ENCODE measurements at places on chromosomes 2 and 18. TPM values are rescaled to one million over a fixed set of nuclear protein-coding genes. Genes with fewer than 3 reads are reported as not detected.

The EMILIN2 gene
- 17.3 TPM for total RNA-seq

The GKN1 gene
- not detected for total RNA-seq

The ABCG5 gene
- total RNA-seq: not detected

The ZNF521 gene
- not detected for total RNA-seq

The SLC14A1 gene
- 14.8 TPM for total RNA-seq

The LCT gene
- 0.41 TPM for total RNA-seq

The CNDP1 gene
- total RNA-seq: 0.28 TPM

The MROH2A gene
- total RNA-seq: not detected

The FBXO41 gene
- total RNA-seq: 28.2 TPM

The RTP5 gene
- not detected for total RNA-seq

The ANO7 gene
- total RNA-seq: 0.53 TPM

GRCh38 chr2:64019083-64019974 is at the start of gene VPS54:
VPS54 (minus strand) TSS chr2:64019428; CDS start chr2:63983999, 35,429 bp downstream.
- H3K27me3 ChIP-seq: no peaks in the 10 kb centered on the region
- peak within 1 kb of the TSS; percentile 96 for H3K27ac ChIP-seq
- DNase-seq: peak; percentile 66
- peaks cover 35% of the 10 kb centered on the region for H3K4me1 ChIP-seq

DNA sequence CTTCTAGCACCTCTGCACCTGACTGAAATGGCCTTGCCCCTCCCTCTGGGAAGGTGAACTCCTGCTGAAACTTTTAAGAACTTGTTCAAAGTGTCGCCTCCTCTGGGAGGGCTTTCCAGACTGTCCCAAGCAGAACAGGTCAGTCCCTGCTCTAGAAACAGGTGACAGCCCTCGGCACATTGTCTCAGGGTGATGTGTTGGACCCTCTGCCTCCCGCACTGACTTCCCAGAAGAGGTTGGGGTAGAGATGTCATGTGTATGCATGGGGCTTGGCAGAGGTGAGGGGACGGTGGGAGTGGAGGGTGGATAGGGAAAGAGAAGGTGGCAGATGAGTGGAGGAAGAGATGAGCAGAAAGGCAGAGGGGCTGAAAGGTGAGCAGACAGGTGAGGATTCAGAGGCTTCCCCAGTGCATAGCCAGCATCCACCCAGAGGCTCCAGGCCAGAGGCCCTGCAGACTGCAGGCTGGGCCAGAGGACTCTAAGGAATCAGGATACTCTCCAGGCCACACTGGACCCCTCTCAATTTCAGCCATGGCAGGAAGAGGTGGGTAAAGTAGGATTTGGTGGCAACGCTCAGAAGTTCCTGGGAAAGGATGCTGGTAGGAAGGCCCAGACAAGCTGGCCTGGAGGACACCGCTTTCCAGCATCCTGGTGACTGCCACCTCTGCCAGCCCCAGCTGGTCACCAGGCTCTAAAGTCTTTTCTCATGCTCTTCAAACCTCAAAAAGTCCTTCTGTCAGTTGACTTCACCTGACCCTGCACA is 24.8 kb upstream of the TNS1 start:
- no peaks in the 10 kb centered on the region for H3K4me1 ChIP-seq
- DNase-seq: peak; percentile 39
- no peak overlapping the region for H3K4me3 ChIP-seq
- no peaks in the 10 kb centered on the region for H3K36me3 ChIP-seq
- H3K27ac ChIP-seq: no peak overlapping the region

DNA sequence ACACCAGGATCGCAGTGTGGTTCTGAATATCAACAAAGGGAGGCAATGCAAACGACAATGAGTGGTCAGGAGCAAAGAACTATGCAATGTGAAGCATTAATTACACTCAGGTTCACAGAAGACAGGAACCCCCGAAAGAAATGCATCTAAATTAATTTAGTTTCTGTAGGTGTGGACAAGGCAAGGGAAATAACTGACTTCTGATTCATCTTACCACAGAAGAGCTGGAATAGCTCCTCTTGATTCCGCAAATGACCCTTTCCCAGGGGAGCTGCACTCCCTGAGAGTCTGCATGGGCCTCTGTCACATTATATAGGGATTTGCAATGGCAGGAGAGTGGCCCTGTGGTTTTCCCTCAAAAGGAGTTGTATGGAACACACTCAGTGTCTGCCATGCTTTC is 263.9 kb upstream of the APCDD1 start:
- no peak overlapping the region for H3K27ac ChIP-seq
- DNase-seq: no peak
- no peaks in the 10 kb centered on the region for H3K4me1 ChIP-seq
- no peaks in the 10 kb centered on the region for H3K36me3 ChIP-seq
- no peaks in the 10 kb centered on the region for H3K27me3 ChIP-seq

GRCh38 chr2:149360106-149360505 is 29.7 kb downstream of the LYPD6 start:
- no peaks in the 10 kb centered on the region for H3K4me1 ChIP-seq
- H3K4me3 ChIP-seq: no peak overlapping the region
- H3K27me3 ChIP-seq: peaks cover 20% of the 10 kb centered on the region
- H3K27ac ChIP-seq: no peak overlapping the region
- no peak for DNase-seq

DNA sequence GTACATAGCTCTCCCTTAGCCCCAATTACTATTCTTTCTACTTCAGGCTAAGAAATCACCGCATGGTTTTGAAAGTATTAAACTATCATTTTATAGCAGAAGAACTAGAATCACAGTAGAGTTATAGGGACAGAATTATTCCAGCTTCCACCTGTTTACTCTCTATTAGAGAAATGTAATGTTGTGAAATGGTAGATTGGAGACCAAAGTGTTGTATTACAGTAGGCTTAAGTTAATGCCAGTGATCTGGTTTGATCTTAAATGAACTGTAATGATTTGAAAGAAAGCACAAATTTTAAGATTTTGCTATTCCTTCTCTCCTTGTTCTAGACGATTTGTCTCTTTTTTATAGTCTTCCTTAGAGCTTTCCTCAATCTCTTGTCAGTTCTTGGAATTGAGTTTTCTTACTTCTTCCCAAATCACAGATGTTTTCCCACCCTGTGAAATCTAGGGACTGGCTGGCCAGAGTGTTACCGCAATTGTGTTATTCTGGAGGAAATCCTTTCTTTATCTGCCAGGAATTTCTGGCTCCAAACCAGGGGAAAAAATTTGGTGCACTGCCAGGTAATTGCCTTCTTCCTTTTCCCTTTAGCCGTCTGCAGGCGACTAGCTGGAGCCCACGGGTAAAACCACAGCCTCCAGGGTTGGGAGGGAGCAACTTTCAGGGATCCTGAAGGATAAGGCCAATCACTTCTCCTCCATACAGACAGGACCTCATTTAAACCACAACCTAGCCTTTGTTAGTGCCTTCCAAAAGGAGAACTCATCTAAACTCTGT is 51.7 kb downstream of the NOP58 start:
- DNase-seq: no peak
- H3K27me3 ChIP-seq: no peaks in the 10 kb centered on the region
- no peaks in the 10 kb centered on the region for H3K36me3 ChIP-seq
- H3K27ac ChIP-seq: no peak overlapping the region

DNA sequence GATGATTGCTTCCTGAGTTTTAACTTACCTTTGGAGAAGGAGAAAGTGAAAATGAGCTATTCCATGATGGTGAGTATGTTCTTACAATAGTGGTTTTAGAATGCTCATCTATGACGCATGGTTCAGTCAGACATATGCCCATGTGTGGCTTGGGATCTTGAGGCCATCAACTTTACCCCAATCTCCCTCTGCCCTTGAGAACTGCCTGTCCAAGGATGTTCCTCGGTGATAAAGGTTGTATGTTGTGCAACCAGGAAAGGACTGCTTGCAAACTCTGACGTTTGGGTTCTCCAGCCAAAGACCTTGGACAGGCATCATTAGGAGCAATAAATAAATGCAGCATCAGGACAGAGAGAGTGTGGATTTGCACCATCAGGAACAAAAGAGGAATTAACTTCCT is 165.0 kb downstream of the ZEB2 start:
- no peak overlapping the region for H3K4me3 ChIP-seq
- no peak for DNase-seq
- peaks cover 22% of the 10 kb centered on the region for H3K4me1 ChIP-seq
- H3K27ac ChIP-seq: no peak overlapping the region

- peaks cover 38% of the 10 kb centered on the region for H3K27me3 ChIP-seq
- no peak overlapping the region for H3K27ac ChIP-seq
- H3K36me3 ChIP-seq: no peaks in the 10 kb centered on the region
- no peak for DNase-seq
- H3K4me3 ChIP-seq: no peak overlapping the region
These were observed 84.9 kb upstream of the PMAIP1 start for GRCh38 chr18:59814891-59815290.

GRCh38 chr2:230137902-230138539 is 69.3 kb upstream of the SLC16A14 start:
- peaks cover 3% of the 10 kb centered on the region for H3K36me3 ChIP-seq
- H3K27me3 ChIP-seq: peaks cover 8% of the 10 kb centered on the region
- no peak overlapping the region for H3K4me3 ChIP-seq
- DNase-seq: no peak

- H3K36me3 ChIP-seq: peaks cover 5% of the 10 kb centered on the region
- H3K4me1 ChIP-seq: peaks cover 21% of the 10 kb centered on the region
- H3K4me3 ChIP-seq: no peak overlapping the region
- no peaks in the 10 kb centered on the region for H3K27me3 ChIP-seq
- no peak for DNase-seq
- H3K27ac ChIP-seq: no peak overlapping the region
These were observed 9.7 kb upstream of the SLC39A10 start for GRCh38 chr2:195647302-195647701.

DNA sequence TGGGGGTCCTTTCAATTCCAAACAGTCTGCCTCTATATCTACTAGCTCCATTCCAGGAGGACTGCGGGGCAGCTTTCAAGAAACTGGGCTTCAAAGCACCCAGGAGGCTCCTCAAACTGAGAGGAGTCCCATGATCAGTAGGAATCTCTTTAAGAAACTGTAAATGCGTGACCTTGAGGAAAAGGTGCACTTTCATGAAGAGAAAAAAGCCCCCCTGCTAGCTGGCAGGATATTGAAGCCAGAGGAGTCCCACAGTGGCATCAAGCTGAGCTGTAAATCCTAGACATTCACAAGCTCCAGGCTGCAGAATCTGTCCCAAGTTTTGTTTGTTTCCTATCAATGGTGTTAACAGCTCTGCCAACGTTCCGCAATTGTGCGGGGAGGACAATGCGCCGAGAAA is 790.1 kb downstream of the SLC4A3 start:
- H3K36me3 ChIP-seq: no peaks in the 10 kb centered on the region
- H3K27ac ChIP-seq: no peak overlapping the region
- H3K27me3 ChIP-seq: no peaks in the 10 kb centered on the region

DNA sequence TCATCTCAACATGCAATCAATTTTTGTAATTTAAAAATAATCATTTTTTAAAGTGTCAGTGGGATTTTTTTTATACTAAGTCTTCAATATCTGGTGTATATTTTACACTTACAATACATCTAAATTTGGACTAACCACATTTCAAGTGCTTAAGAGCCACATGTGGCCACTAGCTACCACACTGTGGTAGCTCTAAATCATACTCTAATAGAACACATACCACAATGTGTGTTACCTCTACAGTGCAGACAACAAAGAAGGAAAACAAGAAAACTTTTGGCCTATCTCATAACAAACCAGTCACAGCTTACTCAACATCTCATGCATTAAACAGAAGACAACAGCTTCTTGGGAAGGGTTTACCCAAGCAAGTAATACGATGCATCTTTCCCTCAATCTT is 24.5 kb downstream of the PIAS2 start:
- no peak overlapping the region for H3K4me3 ChIP-seq
- H3K27ac ChIP-seq: no peak overlapping the region
- H3K27me3 ChIP-seq: no peaks in the 10 kb centered on the region
- H3K36me3 ChIP-seq: peaks cover 33% of the 10 kb centered on the region

- peaks cover 23% of the 10 kb centered on the region for H3K27me3 ChIP-seq
- H3K4me1 ChIP-seq: peaks cover 29% of the 10 kb centered on the region
- peak overlapping the region; percentile 46 for H3K27ac ChIP-seq
- peak overlapping the region; percentile 40 for H3K4me3 ChIP-seq
- no peak for DNase-seq
- no peaks in the 10 kb centered on the region for H3K36me3 ChIP-seq
These were observed 55.2 kb downstream of the LDLRAD4 start for GRCh38 chr18:13273800-13274199.

GRCh38 chr2:179594268-179595112 is 266.9 kb downstream of the ZNF385B start:
- no peaks in the 10 kb centered on the region for H3K27me3 ChIP-seq
- H3K36me3 ChIP-seq: no peaks in the 10 kb centered on the region
- no peak for DNase-seq
- no peaks in the 10 kb centered on the region for H3K4me1 ChIP-seq
- no peak overlapping the region for H3K27ac ChIP-seq

DNA sequence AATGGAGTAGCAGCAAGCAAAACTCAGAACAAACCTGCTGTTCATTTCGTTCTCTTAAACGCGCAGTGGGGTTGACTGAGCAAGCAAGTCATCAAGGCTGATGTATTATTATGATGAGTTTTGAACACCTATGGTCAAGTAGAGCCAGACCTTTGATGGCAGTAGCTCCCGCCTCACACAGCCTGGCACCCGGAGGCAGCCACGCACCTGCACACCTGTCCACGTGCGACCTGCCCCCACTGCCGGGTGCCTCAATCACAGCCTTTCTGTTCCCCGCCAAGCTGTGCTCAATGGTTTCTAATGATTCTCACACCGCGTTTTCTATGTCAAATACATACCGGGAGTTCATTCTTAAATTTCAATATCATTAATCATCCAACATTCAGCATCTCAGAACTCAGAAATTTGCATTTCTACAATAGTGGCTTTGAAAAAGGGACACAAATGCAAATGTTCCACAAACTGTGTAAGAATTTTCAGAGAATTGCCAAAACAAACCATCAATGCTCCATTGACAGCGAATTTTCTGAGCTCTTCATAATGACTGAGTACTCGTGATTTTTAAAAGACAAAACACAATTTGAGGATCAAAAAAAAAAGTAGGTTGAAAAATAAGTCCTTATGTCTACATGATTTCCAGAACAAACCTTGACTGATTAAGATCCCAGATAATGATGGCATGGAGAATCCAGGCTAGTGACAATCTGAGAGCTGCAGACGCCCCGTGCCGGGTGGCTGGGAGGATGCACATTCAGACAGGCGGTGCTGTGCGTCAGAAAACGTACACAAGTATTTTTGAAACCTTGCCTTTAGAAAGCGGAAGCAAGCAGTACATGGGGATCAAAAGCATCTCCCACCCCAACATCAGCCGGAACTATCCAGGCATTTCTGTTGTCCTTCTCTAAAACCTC is 56.6 kb downstream of the HDAC4 start:
- no peak overlapping the region for H3K27ac ChIP-seq
- peaks cover 2% of the 10 kb centered on the region for H3K36me3 ChIP-seq
- peaks cover 3% of the 10 kb centered on the region for H3K27me3 ChIP-seq
- peaks cover 23% of the 10 kb centered on the region for H3K4me1 ChIP-seq
- no peak for DNase-seq
- no peak overlapping the region for H3K4me3 ChIP-seq

DNA sequence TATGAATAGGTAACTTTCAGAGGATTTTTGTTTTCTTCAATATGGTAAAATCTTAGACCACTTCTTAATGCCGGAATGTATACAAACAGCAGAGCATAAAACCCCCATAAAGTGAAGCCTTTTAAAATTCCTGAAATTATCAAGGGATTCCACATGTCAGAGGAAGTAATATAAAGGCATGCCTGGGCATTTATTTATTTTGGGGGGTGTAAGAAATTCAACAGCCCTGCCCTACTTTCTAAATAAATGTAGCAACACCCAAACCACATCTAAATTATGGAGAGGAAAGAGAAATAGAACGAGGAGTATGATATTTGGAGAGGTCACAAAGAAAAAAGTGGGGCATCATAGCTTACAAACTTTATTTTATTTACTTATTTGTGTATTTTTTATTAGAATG is 9.9 kb downstream of the CHST9 start:
- H3K36me3 ChIP-seq: no peaks in the 10 kb centered on the region
- no peak for DNase-seq
- no peaks in the 10 kb centered on the region for H3K4me1 ChIP-seq
- no peaks in the 10 kb centered on the region for H3K27me3 ChIP-seq
- H3K27ac ChIP-seq: no peak overlapping the region
- H3K4me3 ChIP-seq: no peak overlapping the region
